ENCODE measurements at places on chromosomes 16 and 17. TPM values are rescaled to one million over a fixed set of nuclear protein-coding genes. Genes with fewer than 3 reads are reported as not detected.

Gene RHBDL3
- total RNA-seq: 0.06 TPM

Gene CACNA1G
- total RNA-seq: 0.37 TPM

Gene TERB1
- 0.13 TPM for total RNA-seq

Gene HSF5
- total RNA-seq: not detected

Gene BEAN1
- not detected for total RNA-seq

Gene PRSS27
- total RNA-seq: 0.92 TPM

Gene CCL7
- total RNA-seq: 0.19 TPM

Gene VASN
- total RNA-seq: 88.0 TPM

Gene SMIM36
- not detected for total RNA-seq

Gene ASGR1
- 0.66 TPM for total RNA-seq

Gene NACA2
- total RNA-seq: not detected

Gene SLC2A4
- 0.19 TPM for total RNA-seq

Gene PYDC1
- not detected for total RNA-seq

Gene CDH11
- 405 TPM for total RNA-seq

Gene TRAF7
- total RNA-seq: 44.8 TPM

Gene BICDL2
- total RNA-seq: 0.13 TPM

Gene DPH1
- total RNA-seq: 14.4 TPM

Gene RPGRIP1L
- 10.8 TPM for total RNA-seq

Gene NOTUM
- under 0.01 TPM for total RNA-seq

Gene DNAI2
- not detected for total RNA-seq

Gene TIMM22
- 15.7 TPM for total RNA-seq

Gene DPEP3
- total RNA-seq: not detected

Gene SYCE1L
- total RNA-seq: 1.2 TPM

Gene CDH5
- total RNA-seq: 16.1 TPM

Gene CCT6B
- total RNA-seq: 2.6 TPM

Gene XAF1
- total RNA-seq: 31.7 TPM

Gene CACNA1H
- 2.1 TPM for total RNA-seq

Gene RAMP2
- total RNA-seq: 0.19 TPM

Gene MYO15A
- 0.99 TPM for total RNA-seq

Gene ZNF785
- 5.9 TPM for total RNA-seq

Gene MLX
- total RNA-seq: 42.1 TPM

Gene KRT24
- not detected for total RNA-seq

Gene KREMEN2
- not detected for total RNA-seq

Gene SPPL2C
- not detected for total RNA-seq

Gene SDR42E1
- under 0.01 TPM for total RNA-seq

Gene MARVELD3
- total RNA-seq: not detected

Gene PPP1R27
- total RNA-seq: not detected

Gene TNK1
- not detected for total RNA-seq

Gene ZNF469
- total RNA-seq: 0.92 TPM

Gene SRCIN1
- total RNA-seq: under 0.01 TPM

Gene ZNF764
- 2.8 TPM for total RNA-seq

Gene ABCC6
- total RNA-seq: 0.75 TPM

Gene LITAFD
- total RNA-seq: not detected

Gene MT2A
- 84.2 TPM for total RNA-seq

Gene PERCC1
- total RNA-seq: not detected

Gene CHST4
- not detected for total RNA-seq

Gene SNAI3
- total RNA-seq: not detected

Gene LLGL2
- 0.44 TPM for total RNA-seq
